ENCODE measurements at places on chromosomes 16 and 17.

DNA sequence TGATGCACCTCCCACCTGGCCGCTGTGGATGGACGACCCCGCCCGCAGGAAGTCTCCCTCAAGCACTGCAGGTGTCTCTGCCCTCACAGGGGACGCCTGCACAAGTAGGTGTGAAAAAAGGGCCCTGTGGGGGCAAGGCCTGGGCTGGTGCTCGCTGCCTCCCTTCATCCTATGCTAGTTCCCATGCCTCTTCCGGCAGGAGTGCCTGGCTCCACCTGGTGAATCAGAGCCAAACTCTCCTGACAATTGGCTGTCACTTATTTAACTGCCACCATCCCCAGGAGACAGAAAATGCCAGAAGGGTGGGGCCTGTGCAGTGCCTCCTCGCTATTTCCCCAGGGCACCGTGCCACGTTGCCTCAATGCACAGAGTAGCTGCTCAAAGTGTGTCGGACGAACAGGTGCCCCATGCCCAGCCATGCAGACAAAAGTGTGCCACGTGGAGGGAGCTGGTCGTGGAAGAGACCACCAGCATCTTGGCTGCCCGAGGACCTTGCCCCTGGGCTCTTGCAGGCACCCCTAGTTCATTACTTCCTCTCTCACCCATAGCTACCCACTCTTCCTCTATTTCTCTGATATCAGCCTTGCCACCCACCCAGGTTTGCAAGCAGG, 170.7 kb downstream of the SEC14L1 start:
- no peak for DNase-seq

GRCh38 chr16:11032922-11033291, 88.5 kb downstream of the CLEC16A start:
- no peak for DNase-seq

- DNase-seq = no peak
Measured at GRCh38 chr17:21125862-21126261, 902 bp upstream of the DHRS7B start.

DNA sequence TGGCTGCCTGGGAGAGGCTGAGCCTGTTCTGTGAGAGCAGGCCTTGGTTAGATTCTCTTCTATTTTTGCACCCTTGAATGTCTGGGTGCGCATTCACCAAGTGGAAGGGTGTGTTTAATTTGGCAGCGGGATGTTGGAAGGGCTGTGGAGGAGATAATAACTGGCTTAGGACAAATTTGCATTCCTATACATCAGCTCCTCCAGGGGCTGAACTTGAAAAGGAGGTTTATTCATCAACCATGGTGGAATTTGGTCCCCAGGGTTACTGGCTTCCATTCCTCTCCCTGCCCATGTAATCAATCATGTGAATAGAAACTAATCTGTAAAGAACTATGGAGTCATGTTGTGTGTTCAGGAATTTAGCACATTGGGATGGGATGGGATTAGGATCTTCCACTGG, 100.2 kb upstream of the FOXF1 start:
- DNase-seq = no peak

- DNase-seq = no peak
Measured at GRCh38 chr17:79461041-79461440, 149.8 kb downstream of the RBFOX3 start.

GRCh38 chr17:67212714-67213417, 32.1 kb downstream of the HELZ start:
- no peak for DNase-seq

- no peak for DNase-seq
Measured at GRCh38 chr16:70399381-70399780, 39.5 kb downstream of the ST3GAL2 start.

GRCh38 chr17:2936771-2937321, 126.6 kb downstream of the OR1D5 start:
- no peak for DNase-seq

DNA sequence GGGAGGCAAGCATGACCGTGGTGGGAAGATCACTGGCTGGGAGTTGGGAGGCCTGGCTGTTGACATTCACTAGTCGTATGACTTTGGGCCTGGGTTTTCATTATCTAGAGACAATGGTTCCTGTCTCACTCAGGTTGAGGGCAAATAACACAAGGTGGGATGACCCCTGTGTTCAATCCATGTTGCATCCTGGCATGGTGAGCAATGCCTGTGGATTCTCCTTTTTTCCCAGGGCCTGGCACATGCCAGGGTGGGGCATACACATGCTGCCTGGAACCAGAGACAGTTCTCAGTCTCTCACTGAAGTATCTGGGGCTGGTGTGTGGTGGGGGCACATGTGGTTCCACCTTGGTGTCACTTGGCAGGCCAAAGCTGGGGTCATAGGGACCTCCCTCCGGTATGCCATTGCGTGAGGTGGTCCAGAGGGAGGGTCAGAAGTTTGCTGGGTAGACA, 5.4 kb downstream of the THRA start:
- DNase-seq = no peak

DNA sequence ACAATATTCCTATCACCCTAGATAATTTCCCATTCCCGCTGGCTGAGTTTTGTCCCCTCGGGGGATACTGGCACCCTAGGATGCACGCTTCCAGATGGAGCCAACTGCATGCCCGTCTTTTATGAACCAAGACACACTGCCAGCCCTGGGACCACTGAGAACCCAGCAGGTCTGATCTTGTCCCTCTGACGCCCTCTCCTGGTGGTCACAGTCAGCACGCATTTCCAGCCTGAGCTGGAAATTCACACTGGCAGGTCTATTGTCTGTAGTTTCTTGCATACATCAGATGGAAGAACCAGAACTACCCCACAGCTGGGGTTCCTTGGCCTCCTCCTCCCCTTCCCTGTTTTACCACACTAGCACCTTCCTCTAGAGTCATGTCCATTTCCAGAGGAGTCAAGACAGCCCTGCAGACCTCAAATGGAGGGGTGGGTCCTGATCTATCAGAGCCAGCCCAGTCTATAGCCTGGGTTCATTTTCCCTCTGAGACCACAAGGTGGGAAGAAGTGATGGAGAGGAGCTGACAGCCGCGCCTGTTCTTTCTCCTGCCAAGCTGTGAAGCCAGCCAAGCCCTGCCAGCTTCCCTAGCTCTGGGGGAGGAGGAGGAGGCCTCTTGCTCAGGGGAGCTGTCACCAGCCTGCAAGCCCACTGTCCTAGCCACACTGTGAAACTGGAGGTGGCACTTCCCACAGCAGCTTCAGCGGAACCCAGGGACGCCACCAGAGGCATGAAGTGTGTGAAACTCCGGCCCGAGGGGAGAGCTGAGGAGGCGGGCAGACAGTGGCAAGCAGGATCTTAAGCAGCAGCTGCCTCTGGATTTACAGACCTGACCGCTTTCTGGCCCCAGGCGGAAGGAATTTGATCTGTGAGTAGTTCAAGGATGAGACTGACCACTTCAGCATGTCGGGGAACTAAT, 29.3 kb downstream of the MXRA7 start:
- DNase-seq = peak; percentile 67

DNA sequence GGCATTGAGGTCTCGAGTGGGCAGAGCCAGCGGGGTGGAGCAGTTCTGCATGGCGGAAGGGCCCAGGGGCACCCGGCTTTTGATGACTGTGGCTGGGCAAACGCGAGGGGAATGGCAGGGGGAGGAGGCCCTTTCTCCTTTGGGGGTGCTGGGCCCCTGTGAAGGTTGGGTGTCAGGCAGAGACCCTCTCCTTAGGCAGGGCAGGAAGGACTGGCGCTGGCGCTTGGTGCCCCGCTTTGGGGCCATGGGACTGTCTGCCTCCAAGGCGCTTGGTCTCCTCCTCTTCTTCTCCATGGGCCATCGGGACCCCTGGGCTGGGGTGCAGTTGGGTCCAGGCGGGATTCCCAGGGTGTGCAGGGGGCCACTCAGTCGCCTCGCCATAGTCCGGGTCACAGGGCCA, 12.8 kb upstream of the GFAP start:
- no peak for DNase-seq

GRCh38 chr16:82045465-82045864, 10.4 kb downstream of the HSD17B2 start:
- DNase-seq = no peak

GRCh38 chr16:82993926-82994325, 367.2 kb downstream of the CDH13 start:
- no peak for DNase-seq

DNA sequence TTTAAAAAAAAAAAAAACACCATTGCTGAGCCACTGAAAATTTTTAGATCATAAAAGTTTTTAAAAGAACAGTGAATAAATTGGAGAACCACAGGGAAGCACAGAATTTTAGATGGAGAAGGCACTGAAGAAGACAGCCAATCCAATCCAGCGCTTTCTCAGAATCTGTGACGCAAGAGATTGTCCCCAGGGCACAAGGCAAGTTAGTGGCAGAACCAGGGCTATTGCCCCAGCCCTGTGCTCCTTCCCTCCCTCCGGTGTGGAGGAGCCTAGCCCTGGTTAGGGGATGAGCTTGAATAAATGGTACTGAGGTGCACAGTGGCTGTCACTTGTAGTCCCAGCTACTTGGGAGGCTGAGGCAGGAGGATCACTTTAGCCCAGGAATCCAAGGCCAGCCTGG, 108.3 kb downstream of the ZNF423 start:
- DNase-seq = no peak

DNA sequence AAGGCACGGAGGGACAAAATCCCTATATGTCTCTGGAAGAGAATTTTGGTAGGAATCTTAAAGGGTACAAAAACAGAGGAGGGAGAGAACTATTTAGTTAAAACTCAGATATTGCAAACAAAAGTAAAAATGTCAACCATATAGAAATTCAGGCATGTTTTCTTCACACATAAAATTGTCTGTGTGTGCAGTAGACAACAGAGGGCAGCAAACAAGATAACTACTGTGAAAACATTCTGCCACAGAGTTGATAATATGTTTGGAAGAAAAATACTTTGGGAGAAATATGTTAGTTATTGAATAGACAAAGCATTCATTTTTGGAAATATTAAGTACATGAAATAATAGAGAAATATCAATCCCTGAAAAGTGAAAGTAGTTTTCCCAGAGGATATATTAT, 56.2 kb downstream of the SNX11 start:
- no peak for DNase-seq

DNA sequence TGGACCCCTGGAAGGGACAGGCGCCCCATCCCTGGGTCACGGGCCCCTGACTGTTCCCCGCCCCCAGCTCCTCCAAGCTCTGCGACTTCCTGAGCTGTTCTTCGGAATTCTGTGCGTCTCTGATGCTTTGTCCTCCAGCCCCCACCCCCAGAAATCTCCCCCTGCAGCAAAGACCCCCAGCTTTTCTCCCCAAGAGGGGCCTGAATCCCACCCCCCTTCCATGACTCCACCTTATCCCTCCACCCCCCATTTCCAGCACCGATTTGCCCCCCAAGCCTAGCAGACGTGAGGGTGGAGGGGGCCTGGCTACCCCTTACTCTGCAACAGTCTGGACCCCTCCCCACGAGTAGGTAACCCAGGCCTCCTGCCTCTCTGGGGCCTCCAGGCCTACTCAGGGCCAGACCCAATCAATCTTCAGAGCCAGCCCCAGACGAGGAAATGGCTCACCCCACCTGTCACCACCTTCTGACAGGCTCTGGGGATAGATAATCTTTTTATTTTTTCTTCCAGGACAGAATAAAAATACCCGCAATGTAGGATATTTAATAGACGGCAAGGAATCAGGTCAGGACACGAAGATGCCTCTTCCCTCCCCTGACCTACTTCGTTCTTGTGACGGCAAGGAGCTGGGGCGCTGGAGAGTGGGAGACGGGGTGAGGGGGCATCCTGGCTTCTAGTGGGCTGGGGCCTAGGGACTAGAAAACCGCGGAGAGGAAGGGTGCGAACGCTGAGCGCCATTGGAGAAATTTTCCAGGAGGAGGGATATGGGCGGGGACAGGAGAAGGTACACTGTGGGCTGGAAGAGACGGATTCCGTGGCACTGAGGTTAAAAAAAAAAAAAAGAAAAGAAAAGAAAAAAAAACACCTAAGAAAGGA, 744 bp upstream of the PLXDC1 start:
- DNase-seq = no peak

DNA sequence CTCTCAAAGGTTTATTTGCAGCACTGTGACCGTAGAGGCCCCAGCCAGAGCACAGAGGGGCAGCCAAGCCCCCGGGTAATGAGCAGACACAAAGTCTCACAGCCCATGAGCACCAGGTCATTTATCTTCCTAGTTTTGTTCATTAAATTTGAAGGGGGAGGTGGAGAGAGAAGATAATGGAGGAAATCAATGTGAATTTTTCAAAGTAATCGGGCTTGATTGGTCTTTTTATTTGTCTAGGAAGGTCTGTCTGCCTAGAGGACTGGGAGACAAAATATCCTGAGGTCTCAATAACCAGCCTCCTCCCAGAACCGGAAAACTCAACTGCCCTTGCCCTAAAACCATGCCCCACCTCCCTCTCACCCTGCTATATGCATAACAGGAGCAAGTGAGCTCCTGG, 189.0 kb downstream of the SLC39A11 start:
- DNase-seq = no peak

DNA sequence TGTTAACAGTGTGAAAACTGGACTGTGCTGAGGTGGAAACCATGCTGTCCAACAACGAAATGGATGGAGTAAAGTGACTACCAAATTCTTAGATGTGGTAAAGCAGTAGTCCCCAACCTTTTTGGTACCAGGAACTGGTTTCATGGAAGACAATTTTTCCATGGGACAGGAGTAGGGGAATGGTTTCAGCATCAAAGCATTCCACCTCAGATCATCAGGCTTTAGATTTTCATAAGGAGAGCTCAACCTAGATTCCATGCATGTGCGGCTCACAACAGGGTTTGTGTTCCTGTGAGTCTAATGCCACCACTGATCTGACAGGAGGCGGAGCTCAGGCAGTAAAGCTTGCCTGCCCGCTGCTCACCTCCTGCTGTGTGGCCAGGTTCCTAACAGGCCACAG, 11.5 kb downstream of the SLX4 start:
- no peak for DNase-seq

DNA sequence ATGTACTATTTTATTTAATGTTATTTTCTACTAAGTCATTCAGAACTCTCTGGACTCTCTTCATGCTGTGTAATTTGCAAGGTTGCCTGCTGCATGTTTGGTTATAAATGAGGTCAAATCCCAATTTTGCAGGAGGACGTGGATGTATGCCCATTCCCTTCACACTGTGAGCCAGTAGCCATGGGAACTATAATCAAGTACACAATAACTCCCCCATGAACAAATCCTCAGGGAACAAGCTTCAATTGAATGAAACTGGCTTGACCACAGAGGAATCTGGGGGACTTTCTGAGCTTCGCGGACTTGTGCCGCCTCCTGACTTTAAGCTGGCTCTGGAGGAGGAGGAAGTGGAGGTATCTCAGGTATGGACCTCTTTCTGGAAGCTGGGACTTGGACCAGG, 14.6 kb upstream of the KCTD13 start:
- no peak for DNase-seq

DNA sequence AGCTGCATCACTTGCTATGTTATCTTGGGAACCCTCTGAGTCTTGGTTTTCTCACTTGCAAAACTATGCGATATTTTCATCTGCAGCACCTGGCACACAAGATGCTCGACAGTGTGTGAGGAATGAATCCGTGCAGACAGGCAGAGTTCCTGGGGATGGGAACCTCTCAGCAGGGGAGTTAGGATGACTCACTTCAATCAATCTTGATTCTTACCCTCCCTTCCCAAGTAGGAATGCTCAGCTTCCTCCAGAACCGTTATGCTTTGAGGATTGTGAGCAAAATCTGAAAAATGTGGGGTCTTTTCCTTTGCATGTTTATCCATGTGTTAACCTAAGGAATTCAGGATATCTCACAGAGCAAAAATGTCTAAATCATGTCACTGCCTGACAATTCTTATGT, 68.9 kb upstream of the HNF1B start:
- DNase-seq = no peak

GRCh38 chr16:79066561-79066960, 534.0 kb downstream of the MAF start:
- DNase-seq = no peak

All from stimulated activated CD4-positive, alpha-beta T cell treated with anti-CD3 and anti-CD28 coated beads, Interleukin-2, amount 100 ng/mL, for 48 hours (primary cell).